ENCODE measurements at places on chromosomes 7 and 10.

- DNase-seq = no peak
Measured at GRCh38 chr7:12581897-12582296, 11.4 kb downstream of the SCIN start.

DNA sequence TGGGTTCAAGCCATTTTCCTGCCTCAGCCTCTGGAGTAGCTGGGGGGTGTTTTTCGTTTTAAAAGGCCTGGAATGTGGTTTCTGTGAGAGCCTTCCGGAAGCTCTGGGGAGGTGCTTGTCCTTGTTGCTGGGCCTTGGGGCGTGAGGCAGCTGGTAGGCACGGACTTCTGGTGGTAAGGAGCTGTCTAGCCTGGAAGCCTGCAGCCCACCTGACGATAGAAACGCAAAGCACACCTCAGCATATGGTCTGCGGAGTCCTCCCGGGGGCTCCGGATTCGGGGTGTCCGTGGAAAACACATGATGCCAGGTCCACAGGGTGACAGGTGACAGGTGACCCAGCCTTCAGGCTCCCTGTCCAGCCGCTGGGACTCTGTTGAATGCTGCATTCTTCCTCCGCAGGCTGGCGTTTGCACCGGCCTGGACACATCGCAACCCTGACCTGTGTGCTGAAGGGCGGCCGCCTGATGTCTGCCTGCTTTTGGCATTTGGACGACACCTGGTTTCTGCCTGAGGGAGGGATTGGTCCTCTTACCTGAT, 37.3 kb downstream of the INPP5A start:
- peak; percentile 89 for DNase-seq

- no peak for DNase-seq
Measured at GRCh38 chr7:69919426-69920111, 321.3 kb downstream of the AUTS2 start.

GRCh38 chr7:571096-571717, 51.6 kb upstream of the PDGFA start:
- DNase-seq = no peak

DNA sequence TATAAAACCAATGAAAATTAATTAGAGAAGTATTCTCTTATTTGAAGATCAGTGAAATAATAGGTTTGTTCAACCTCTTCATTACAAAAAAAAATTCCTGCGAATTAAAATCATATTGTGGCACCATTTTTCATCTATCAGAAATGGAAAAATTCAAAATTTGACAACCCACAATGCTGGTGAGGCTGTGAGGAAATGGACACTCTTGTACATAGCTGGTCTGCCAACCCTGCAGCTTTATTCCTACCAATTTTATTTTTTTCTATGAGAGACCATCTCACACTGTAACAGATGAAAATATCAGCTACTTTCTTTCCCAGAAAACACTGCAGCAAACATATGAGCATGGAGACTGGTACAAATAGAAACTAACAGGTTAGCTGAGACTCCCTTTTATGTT, 208.8 kb upstream of the SEMA3E start:
- no peak for DNase-seq

DNA sequence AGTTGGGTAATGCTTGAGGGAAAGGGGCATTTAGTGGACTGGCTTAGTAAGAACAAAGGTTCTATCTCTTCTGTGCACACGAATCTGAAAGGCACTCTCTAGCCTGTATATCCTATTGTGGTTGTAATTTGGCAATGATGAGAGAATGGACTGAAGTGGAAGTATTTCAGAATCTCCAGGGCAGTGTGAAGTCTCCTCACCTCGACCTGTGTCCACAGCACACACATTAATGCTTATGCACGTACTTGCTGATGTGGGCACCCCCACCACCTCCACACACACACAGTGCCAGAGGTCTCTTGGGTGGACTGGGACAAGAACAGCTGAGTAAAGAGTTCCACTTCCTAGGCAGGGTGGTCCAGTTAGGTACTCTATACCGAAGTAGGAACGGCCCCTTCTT, 6.9 kb downstream of the SMC3 start:
- no peak for DNase-seq

- DNase-seq = no peak
Measured at GRCh38 chr7:115558161-115558560, 472.4 kb downstream of the TFEC start.

DNA sequence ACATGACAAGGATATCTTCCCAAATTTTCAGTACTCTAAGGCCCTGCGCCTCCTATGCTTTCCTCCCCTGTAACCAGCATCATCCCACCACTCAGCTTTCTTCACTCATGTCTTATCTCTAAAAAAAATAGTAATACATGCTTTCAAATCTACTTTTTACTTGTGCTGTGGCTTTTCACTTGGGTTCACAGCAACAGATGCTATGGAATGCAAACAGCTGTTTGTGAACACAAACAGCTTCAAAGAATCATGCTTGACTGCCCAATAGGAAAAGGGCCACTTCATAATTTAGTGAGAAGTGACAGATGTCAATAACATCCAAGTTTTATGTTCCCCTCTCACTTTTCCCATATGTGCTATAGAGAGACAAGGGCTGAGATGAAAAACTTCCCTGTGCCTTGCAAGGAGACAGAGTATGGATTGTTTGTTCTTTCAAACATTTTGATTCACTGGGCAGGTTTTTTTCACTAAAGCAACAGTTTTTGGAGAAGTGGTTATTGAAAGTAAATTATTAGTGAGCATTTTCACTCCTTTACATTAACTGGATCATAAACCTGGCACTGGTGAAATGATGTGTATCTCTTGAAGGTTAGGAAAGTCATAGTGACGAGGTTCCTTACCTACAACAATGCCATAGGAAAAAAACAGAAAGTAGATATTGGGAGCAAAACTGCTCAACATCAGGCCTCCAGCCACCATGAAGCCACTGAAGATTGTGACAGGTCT, 37.3 kb downstream of the SLC16A9 start:
- DNase-seq = no peak

- DNase-seq = peak; percentile 48
Measured at GRCh38 chr7:22174574-22174953, 182.4 kb downstream of the RAPGEF5 start.

DNA sequence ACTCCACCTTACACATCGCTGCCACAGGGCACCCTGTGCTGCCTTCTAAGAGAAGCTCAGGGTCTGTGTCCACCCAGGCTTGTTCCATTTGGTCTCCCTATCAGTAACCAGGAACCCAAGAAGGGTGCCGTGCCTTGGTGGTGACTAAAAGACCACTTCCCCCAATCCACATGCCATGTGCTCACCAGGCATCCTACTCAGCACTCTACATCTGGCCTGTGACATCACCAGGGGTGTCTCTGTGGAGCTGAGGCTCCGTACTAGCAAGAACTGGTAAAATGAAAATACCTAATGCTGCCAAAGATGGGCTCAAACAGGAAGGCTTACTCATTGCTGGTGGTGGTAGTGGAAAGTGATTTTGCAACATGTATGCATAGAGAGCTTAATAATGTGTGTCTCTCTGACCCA, 19.0 kb upstream of the C10orf71 start:
- no peak for DNase-seq

DNA sequence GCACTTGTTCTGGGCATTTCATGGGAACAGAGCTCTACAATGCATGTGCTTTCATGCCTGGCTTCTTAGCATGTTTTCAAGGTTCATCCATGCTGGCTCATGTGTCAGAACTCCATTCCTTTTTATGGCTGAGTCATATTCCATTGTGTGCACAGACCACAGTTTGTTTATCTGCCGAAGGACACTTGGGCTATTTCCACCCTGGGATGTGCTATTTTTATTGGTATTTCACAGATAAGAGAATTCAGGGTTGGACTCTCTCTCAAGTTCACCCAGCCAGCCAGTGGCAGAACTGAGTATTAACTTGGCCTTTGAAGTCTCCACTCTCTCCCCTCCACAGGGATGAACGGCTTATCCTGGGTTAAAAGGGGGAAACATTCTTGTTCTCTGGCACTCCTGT, 190.7 kb upstream of the GPR26 start:
- no peak for DNase-seq

- peak; percentile 48 for DNase-seq
Measured at GRCh38 chr7:55569797-55570196, 2.5 kb downstream of the VOPP1 start.

- no peak for DNase-seq
Measured at GRCh38 chr7:7051206-7051877, 131.0 kb upstream of the C1GALT1 start.

DNA sequence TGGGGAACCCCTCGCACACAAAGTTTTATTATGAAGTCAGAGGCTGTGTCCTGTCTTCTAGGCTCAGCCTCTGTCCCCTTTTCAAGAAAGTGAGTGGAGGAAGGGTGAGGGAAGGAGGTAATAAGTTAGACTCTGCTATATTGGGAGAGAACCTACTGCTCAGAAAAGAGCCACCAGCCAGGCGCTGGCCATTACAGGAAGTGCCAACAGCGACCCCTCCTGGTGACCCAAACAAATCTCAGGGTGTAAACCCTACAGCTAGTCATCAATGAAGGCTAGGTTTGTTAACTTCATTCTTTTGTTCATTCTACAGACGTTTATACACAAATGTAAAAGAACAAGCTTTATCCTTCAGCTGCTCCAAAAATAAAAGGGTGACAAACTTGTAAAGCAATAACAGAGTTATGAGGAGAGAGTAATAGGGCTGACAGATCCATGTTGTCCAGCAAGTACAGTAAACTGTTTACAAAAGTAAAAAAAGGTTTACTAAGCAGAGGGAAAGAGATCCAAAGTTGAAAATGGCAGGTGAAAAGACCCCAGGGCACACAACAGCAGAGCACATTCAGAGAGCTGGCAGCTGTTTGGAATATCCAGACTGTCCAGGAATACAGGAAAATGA, 82.7 kb downstream of the FAM204A start:
- peak; percentile 70 for DNase-seq

GRCh38 chr10:91860885-91861284, 48.4 kb downstream of the FGFBP3 start:
- no peak for DNase-seq

DNA sequence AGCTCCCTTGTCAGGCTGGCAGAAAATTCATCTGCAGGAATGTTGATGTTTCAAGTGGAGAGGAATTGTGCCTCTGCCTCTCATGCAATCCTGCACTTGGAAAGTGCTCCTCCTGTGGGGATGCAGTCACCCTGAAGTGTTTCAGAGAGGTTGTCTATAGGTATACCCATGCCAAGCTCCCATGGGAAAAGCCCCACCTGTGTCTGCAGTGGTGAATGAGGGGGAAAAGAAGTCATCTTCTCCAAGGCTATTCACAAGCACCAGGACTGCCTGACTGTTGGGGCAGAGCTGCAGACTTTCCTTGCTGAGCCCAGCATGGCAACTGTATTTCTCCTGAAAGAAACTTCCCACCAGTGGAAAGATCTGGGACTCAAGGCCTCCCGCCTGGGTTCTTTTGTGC, 35.5 kb downstream of the GPR22 start:
- no peak for DNase-seq

DNA sequence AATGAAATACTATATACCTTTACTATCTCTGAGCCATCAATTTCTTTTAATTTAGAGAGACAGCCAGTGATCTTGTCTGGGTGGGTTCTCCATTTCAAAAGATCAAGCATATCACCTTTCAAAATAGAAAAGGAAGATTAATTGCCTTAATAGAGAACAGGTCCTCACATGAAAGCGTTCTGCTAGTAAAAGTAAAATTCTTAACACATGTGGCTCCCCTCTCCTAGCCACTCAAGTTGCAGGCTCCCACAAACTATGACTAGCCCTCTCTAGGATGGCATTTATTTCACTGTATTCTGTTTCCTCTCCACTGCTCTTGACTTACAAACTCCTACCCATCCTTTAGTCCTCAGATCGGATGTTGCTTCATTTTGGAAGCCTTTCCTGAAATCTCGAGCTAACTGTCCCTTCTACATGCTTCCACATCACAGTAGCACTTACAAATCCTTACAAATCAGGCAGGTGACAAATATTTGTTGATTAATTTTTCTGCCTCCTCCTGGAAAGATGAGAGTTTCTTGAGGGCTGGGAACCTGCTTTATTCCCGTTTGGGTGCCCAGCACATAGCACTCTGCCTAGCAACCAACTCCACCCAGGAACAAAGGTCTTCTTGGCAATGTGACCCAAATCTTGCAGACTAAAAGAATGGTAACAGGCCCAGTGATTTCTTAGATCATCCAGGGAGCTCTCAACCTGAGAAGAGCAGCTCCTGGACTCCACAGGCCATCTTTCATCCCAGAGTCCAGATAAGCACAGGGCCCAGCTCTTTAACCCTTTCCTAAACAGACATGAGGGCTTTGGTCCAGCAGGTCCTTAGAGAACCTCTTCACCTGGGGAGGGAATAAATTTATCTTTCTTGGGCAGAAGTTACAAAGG, 310.4 kb upstream of the IMMP2L start:
- peak; percentile 44 for DNase-seq

GRCh38 chr10:103855424-103855823, at the start of gene SH3PXD2A:
Gene SH3PXD2A, minus strand, starts transcription at chr10:103855576. Its CDS starts 310 bp downstream, at chr10:103855266.
- peak; percentile 73 for DNase-seq

DNA sequence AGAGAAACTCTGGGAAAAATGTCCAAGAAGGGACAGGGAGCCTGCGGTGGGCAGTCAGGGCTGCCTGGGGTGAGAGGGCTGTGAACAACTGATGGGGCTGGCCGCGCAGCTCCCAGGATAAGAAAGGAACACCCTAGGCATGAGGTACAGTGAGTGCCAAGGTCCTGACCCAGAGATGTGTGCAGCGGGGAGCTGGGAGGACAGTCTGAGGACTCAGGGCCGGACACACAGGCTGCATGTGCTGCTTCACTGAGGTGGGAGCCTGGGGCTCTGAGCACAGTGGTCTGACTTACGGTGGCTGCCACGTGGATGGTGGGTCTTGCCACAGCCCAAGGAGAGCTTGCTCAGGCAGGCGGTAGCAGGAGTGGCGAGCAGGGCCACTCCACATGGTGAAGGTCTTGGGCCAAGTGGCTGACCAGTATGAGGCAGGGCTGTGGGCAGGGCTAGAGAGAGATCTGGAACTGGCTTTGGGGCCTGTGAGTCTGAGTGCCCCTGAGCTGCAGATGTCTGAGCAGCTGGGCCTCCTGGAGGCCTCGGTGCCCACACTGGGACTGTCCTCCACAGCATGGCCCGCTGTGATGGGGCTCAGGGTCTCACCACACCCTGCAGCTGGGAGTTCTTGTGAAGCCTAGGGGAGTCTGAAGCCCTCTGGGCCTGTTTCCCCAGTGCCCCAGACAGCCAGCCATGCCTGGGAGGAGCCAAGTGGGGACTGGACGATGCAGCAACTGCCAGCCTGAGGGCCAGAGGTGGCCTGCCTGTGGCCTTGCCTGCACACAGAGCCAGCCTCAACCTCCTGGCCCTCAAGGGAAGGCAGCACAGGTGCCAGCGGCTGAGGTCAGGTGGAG, 60.3 kb downstream of the RASGEF1A start:
- DNase-seq = no peak

Measured in mesendoderm (in vitro differentiated cells).